CD4-positive, alpha-beta T cell treated with Interleukin-17A for 1 hour (primary cell): ENCODE measurements at places on chromosomes 7 and 10.

DNA sequence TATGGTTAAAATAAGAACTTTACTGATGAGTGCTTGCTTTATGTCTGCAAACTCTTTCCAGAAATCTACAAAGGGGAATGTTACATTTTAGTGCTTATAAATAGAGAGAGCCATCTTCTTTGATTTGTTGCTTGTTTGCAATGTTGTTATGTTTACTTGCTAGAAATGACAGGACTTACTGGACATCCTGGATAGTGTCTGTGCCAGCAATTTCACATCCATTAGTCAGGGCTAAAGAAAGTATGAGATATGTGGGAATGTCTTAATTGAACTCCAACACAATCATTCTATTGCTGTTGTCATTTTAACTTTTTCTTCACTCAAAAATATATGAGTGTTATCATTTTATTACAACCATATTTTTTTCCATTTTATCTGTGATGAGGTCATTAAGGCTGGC, 453.2 kb downstream of the TNS3 start:
- no peak for DNase-seq

DNA sequence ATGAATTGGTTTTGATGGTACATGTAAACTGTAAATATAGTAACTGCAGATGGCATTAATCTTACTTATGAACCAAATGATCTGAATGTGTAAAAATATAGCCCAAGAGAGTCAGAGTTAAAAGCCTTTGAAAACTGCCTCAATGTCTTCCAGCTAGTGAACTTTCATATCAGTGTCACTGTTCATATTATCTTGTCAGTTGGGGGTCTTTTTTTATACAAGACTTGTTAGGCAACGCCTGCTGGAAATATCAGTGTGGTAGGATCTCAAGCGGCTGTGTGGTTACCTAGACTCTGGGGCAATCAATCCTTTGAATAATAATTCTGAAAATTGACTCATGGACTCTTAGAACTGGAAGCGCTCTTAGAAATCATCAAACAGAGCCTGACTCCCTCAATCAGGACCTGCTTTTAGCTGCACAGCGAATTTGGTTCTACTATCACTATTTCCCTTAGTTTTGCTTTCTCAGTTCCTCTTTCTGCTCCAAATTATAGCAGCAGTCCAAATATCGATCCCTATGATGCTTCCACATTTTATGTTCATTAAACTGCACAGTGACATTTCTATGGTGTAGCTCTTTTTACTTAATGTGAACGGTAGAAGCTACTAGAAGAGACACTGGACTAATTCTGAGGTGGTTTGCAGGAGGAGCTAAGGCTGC, 100.1 kb upstream of the COL1A2 start:
- no peak for DNase-seq

GRCh38 chr7:55513868-55514267, 58.4 kb downstream of the VOPP1 start:
- no peak for DNase-seq

DNA sequence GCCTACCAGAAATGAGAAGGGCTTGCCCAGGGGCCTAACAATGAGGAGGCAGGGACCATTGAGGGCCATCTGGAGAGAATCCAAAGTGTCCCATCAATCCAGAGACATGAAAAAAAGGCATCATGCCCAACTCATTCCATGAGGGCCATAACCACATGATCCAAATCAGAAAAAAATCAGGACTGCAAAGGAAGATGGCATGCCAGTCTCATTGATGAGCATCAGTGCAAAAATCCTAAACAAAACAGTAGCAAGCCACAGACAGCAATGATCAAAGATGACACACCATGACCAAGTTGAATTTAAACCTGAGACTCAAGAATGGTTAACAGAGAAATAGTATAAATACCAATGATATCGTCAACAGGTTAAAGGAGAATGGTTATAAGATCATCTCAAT, 7.0 kb upstream of the CYP3A4 start:
- no peak for DNase-seq

DNA sequence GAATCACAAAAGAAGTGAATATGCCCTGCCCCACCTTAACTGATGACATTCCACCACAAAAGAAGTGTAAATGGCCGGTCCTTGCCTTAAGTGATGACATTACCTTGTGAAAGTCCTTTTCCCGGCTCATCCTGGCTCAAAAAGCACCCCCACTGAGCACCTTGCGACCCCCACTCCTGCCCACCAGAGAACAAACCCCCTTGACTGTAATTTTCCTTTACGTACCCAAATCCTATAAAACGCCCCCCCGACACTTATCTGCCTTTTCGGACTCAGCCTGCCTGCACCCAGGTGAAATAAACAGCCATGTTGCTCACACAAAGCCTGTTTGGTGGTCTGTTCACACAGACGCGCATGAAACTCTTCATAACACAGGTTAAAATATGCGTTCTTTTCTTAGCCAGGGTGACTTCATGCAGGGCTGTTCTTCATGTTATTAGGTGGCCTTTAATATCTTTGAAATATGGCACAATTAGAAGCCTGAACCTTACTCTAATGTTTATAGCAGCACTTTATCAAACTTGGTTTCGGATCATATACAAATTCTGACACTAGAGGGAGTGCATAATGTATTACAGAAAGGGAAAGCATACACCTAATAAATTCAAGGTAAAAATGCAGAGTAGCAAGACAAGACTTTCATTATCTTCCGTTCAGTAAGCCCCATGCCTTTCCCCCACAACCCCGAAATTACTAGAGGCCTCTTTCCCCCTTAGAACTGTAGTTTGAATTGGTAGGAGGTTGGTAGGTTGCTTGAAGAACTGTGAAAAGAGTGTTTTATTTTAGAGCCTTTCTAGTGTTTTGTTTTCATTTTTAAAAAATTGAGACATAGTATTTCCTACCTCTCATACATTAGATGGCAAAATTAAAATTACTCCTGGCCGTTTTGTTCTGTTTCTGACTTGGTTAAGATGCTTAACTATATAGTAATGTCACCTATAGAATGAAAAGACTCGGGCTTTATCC, 117.9 kb downstream of the NPY start:
- peak; percentile 40 for DNase-seq

DNA sequence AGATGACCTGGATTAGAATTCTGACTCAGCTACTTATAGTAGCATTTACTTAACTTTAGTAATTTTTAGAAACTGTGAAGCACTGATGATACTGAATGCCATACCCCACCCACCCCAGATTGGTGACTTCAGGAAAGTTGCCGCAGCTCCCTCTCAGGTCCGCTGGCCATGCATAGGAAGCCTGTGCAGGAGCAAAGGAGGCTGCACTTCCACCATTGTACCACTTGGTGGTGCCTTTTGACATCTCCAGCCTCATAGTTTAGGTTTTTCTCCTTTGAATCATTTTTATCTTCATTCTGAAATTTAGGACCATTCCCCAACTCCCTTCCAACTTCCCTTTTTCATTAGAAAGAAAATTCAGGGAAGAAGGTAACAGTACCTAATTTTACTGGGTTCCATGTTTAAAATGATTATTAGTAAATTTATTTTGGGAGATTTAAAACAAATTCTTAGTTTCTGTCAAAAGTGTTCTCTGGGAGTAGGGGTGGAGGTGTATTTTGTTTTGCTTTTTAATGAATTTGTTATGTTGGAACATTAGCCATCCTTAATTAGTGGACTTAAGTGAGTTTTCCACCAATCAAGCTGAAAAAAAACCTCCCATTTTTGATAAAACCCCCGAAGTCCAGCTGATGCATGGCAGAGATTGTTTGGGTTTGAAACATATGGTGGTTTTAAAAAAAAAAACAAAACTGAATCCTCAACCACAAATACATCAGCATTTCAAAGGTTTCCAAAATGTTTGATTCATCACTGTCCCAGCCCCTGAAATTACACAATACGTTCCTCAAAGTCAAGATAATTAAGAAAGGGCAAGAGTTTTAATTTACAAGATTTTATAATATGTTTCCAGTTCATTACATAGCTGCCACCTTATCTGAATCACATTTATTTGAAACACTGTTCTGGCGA, 109.6 kb downstream of the WNT2 start:
- DNase-seq, result peak; percentile 45

GRCh38 chr7:40138973-40139372, 4.2 kb downstream of the SUGCT start:
- no peak for DNase-seq

- DNase-seq, result no peak
Measured at GRCh38 chr10:22761569-22762220, 47.3 kb upstream of the PIP4K2A start.

DNA sequence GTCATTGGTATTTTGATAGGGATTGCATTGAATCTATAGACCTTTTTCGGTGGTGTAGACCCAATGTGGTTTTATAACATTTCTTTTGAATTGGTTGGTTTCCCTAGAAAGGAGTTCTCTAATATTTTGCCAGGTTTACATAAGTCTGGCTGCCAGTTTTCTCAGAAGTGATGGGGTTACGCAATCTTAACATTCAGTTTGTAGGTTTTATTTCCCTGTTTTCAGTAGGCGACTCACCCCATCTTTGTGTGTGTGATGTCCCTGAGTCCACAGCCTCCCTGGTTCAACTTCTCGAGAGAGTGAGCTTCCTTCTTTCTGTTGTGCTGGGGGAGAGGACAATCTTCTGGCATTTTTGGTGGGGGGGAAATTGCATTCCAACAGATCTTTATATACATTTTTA, 9.6 kb upstream of the KIF5B start:
- DNase-seq, result no peak

DNA sequence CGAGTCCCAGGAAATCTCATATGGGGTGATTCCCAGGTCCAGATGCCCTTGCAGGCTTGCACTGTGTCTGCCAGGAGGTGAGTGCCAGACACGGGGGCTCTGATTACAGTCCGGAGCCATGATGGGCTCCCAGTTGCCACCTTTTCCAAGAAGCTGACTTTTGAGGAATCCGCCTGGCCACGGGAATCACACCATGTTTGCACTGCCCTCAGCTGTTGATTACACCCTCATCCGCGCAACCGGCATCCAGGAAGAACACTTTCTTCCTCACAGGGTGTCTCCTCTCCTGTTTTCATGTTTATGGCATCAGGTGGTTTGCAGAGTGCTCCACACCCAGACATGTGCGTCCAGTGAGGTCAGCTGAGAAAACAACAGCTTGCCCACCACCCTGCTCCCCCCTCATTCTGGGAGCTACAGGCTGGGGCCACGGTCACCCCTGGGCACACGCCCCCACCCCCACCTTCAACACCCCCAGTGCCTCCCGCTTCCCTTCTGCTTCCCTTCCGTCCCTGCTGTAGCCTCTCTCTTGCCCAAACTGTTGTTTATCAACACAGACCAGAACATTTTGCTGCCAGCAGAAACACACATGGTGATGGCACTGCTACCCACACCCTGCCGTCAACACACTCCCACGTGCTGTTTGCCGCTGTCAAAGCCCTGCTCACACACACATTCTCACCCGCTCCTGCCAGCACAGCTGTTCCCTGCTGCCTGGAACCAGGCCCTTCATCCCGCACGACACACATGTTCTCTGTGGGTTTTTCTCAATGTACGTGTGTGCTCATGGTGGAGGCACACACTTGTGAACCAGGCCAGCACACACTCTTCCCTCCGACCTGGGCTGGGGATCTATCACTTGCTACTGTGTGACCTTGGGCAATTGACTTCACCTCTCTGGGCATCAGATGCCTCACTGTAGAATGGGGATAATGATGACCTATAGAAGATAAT, 35.8 kb downstream of the DDIT4 start:
- DNase-seq, result no peak

DNA sequence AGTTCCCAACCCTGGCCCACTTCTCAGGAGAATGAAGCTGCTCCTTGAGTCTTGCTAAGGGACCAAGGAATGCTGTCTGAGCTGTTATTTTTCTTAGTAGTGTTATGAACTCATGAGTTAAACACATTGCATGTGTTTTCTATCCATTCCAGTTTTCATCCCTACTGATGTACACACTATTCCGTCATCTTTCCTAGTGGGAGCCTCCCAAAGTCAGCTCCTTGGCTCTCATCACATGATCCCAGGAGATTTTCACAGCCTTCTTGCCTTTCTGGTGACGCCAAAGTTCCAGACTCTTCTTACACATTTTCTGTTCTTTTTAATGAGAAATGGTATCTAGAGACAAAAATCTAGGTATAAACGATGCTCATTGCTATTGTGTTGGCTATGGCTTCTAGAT, 8.4 kb upstream of the C10orf71 start:
- no peak for DNase-seq

DNA sequence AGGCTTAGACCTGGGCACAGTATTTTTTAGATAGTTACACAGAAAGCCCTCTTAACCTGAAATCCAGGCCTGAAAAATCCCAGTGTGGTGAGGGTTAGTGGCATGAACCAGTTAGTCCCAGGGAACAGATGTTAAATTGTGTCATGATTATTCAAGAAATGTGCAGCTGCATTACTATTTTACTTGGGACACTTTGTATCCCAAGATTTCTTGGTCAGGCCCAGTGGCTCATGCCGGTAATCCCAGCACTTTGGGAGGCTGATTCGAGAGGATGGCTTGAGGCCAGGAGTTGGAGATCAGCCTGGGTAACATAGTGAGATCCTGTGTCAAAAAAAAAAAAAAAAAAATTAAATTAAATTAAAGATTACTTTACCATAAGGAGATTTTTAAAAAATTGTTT, 36.0 kb upstream of the OTUD1 start:
- no peak for DNase-seq

GRCh38 chr7:6385909-6386560, 61.7 kb downstream of the DAGLB start:
- no peak for DNase-seq
